Activated effector memory CD4-positive, alpha-beta T cell treated with Interleukin-2 at 50 U/mL for 16 hours (primary cell): ENCODE measurements at places on chromosomes 12 and 14.

DNA sequence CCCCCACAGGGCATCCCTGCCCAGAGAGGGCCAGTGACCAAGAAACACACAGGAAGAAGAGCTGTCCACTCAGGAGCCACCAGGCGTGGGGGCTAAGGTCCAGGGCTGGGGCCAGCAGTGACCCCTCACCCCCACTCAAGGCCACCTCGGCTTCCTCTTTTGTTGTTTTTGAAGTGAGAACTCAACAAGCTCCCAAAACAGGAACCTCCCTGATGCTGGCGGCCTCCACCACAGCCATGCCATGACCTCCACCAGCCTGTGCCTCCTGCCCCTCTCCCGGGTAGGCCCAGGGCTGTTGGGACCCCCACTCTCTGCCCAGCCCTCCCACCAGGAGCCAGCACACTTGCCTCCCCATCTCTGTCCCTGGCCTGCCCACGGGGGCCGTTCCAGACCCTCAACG is 7.8 kb downstream of the AKT1 start:
- no peak for DNase-seq

- no peak for DNase-seq
Observed at GRCh38 chr12:108033090-108033489, 96.0 kb upstream of the WSCD2 start.

GRCh38 chr12:89351489-89352241 is 636 bp downstream of the DUSP6 start:
- DNase-seq, result peak; percentile 26

- no peak for DNase-seq
Observed at GRCh38 chr12:130859161-130859560, 12.7 kb upstream of the RAN start.

- DNase-seq, result no peak
Observed at GRCh38 chr14:20601522-20601921, 10.3 kb upstream of the RNASE12 start.

DNA sequence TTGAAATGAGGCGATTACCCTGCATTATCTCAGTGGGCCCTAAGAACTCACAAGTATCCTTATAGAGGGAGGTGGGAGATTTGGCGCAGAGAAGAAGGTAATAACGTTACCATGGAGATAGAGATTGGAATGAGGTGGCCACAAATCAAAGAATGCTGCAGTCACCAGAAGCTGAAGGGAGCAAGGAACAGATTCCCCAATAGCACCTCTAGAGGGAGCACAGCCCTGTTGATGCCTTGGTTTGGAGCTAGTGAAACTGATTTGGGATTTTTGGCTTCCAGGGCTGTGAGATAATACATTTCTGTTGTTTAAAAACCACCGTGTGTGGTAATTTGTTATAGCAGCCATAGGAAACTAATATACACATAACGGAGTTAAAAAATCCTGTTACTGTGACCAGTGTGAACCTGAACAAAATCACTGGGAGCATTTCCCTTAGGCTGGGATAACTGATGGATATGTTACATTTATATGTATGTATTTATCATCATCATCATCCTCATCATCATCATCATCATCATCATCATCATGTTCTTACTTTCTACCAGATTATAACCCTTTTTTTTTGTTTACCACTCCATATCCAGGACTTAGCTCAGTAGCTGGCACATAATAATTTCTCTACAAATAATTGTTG is 100.3 kb downstream of the LIN7A start:
- DNase-seq, result no peak

GRCh38 chr12:120156315-120157259 is 37.9 kb downstream of the GCN1 start:
- DNase-seq, result no peak

DNA sequence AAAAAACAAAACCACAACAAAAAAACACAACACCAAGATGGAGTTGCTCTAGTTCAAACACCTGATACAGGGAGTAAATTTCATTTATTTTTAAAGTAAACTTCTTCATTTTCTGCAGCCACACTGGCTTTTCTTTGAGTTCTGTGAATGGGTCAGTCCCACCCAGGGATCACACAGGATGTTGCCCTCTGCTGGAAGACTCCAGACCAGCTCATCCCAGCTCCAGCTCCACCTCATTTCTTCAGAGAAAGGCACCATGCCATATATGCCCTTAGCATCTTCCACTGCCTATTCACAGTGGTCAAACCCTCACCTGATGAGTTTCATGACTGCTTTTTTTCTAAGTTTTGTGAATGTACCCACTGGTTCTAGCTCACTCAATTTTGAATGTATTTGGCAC is 8.0 kb downstream of the GLIPR1 start:
- no peak for DNase-seq

DNA sequence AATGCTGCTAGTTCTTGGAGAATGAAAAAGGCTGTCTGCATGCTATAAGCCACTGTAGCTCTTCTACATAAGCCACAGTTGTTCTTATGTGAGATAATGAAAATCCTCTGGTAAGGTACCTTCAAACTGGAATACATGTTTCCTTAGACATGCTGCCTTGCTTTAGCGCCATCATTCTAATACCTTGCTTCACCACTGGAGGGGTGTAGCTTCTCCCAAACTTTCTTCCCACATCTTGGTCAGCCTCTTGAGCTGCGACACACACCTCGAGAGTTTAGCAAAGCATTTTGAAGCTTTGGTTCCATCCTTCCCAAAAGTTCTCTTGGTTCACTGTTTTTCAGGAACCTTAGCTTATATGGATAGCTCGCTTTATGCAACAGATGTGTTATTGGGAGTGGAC is 69.5 kb downstream of the NKX2-1 start:
- no peak for DNase-seq

DNA sequence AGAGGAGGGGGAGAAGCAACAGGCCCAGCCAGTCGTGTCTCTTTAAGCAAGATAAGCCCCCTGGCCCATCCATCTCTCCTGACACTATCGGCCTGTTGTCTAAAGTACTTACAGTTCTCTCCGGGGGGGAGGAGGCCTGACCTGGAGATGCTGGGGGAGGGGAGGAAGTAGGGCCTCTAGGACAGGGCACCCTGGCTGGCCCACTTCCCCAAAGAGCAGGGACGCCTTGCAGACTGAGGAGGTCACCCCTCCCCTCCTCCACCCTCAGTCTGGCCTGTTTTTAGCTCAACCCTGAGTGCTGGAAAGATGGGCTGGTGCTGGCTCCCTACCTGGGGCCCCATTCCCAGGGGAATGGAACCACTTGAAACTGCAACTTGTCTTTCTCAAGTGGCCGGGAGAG is 70.3 kb downstream of the TBX5 start:
- no peak for DNase-seq

GRCh38 chr14:68466491-68466977 is 326.3 kb downstream of the ZFP36L1 start:
- DNase-seq, result no peak

DNA sequence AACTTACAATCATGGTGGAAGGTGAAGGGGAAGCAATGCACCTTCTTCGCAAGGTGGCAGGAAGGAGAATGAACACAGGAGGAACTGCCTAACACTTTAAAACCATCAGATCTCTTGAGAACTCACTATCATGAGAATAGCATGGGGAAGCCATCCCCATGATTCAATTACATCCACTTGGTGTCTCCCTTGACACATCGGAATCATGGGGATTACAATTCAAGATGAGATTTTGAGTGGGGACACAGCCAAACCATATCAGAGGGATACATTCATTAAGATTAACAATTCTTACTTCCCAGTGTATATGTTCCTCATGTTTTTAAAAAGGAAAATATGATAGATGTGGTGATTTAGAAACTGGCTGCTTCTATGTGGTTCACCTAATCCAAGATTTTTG is 117.9 kb downstream of the PDE3A start:
- no peak for DNase-seq

GRCh38 chr12:44716711-44717110 is 159.4 kb downstream of the NELL2 start:
- no peak for DNase-seq

DNA sequence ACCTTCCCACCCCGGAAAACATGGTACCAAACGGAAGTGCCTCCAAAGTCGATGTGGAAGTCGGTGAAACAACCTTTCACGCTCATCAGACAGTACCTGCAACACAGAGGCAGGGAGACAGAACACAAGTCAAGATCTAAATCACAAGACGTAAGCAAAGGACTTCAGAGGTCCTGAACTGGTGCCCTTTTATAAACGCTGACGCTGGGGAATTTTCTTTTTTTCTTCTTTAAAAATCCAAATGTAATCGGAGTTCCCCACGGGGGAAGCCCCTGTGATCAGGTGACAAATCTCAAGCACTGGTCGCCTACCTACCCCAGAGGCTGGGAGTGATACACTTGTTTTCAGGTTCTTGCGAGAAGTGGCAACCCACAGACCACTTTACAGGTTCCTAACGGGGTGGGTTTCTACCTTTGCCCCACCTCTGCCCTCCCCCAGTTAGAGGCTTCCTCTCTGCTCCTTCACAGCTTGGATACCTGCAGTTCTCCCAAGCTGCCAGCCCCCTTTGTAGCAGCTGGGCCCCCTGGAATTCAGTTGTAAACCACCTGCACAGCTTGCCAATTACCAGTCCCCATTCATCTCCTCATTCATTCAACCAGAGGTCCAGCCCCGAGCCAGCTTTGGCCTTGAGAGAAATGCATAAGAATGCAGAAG is 46.2 kb downstream of the KDM2B start:
- DNase-seq, result peak; percentile 34

DNA sequence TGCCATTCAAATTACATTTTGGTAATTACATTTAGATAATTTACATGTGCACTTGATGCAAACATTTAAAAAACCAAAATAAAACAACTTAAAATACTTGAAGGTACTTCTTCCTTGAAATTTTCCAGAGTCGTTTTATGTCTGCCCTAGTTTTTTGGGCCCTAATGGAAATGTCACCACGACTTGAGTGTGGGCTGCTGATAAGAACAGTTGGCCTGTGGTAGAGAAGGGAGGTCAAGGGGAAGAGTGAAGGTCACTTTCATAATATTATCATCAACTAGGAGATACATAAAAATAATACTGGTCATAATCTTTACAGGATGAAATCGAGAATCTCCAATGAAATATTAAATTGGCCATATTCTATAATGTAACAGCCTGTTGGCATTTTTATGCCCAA is 23.1 kb downstream of the ZDHHC17 start:
- no peak for DNase-seq

DNA sequence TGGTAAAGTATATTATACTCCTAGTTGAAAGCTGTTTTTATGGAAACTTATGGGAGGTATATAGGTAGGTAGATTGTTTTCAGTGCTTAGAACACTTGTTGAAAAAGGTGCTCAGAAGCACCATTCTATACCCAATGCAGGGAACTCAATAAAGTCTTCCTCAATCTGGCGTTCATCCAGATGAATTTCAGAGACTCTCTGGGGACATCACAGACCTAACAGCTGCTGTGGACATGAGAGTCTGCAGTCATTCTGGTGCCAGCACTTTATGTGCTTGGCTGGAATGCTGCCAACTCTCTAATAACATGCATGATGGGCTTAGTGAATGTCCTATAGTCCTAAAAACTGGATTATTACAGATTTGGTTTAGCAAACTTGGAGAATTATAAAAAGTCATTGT is 115.9 kb downstream of the NTN4 start:
- DNase-seq, result no peak

- DNase-seq, result no peak
Observed at GRCh38 chr12:84537666-84538065, 374.9 kb downstream of the SLC6A15 start.

DNA sequence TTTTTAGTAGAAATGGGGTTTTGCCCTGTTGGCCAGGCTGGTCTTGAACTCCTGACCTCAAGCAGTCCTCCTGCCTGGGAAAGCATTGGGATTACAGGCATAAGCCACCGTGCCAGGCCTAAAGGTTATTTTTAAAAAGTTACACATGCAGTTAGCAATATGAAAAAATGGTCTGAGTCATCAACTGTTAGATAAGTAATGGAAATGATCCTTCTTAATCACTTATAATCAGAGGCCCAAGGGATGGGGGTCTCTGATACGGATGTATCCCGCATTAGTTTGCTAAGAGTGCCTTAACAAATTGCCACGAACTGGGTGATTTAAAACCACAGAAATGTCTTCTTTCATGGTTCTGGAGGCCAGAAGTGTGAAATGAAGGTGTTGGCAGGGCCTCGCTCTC is 54.1 kb upstream of the FERMT2 start:
- no peak for DNase-seq

GRCh38 chr12:27534060-27534764 is 10.2 kb downstream of the PPFIBP1 start:
- DNase-seq, result no peak

DNA sequence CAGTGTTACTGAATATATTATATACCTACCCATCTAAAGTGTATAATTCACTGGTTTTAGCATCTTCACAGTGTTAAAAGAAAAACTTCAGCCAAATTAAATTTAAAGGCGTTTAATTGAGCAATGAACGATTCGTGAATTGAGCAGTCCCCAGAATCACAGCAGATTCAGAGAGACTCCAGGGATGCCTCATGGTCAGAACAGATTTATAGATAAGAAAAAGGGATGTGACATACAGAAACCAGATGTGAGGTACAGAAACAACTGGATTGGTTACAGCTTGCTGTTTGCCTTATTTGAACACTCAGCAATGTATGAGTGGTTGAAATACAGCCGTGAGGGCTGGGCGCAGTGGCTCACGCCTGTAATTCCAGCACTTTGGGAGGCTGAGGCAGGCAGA is 84.6 kb downstream of the WNK1 start:
- DNase-seq, result no peak
